Hepatocyte (in vitro differentiated cells): ENCODE measurements at places on chromosomes 5 and 9.

DNA sequence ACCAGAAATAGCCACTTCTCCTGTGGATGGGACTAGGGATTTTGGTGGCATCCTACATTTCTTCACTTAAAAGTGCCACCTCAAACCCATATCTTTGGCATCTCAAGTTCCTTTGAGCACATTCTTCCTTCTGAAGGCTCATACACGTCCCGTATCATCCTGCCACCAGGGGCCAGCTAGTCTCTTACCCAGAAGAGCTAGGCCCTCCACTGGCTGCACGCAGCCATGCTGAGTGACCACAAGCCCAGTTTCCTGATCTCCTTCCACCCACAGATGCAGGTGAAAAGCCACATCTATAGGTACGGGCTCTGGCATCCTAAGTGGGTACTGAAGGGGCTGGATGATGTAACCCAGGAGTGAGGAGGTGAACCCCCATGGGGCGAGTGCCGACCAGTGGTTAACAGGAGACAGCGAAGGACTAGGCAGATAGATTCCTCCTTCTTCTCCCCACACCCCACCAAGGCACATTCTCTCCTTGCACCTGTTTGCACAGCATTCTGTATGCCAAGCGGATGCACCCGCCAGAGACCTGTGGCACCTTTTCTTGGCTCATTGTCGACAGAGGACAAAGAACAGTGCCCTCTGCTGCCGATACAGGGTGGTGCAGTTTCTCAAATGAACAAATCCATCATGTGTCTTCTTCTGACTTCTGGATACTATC is 14.4 kb upstream of the SCGB3A1 start:
- peak; percentile 71 for DNase-seq

DNA sequence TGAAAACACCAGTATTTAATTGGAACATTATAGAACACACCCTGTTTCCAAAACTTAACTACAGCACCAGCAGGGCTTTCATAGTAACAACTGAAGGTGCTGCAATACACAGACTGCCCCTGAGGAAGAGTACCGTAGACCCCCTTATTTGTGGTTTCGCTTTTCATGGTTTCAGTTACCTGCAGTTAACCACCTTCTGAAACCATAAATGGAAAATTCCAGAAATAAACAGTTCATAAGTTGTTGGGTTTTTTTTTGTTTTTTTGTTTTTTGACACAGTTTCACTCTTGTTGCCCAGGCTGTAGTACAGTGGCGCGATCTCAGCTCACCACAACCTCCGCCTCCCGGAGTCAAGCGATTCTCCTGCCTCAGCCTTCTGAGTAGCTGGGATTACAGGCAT is 9.5 kb upstream of the GLDC start:
- DNase-seq, result no peak

DNA sequence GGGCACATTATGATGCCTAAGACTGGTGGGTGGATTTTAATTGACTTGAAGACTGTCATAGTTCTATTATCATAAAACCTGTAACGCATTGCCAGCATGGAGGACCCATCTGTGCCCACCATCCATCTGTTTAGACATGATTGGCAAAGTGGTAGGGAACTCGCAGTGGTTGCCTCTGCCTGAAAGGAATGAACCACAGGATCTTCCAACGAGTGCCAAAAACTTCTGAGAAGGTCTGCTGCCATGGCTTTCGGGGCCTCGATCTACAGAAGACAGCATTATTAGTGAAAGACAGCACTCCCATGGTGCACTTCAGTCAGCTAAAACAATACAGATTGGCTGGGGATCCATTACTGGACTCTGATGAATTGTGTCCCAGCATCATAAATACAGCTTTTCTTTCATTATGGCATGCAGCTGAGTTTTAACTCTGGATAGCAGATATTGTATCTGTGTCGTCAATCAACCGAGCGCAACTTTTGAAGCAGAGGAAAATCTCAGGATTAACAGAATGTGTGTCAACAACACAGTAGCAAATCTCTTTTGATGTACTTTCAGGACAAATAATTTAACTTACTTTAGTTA is 74.3 kb downstream of the ZDHHC21 start:
- no peak for DNase-seq

DNA sequence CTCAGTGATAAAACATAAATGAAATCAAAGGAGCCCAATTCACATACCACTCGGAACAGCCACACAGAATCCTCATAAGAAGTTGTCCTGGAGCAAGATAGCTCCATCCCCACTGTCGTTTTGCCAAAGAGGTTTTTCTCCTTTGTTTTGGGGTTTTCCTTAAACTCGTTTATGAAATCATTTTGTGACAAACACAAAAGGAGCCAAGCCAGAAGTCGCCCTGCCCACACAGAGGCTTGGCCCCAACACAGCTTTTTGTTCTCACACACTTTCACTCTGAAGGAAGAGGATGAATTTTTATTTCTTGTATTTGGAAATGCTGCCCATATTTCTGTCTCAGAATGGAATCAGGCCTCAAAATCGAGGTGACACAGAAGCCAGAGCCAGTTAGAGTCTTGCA is 113.4 kb downstream of the HSD17B3 start:
- DNase-seq, result no peak

- no peak for DNase-seq
Observed at GRCh38 chr5:40171971-40172370, 507.7 kb upstream of the PTGER4 start.

GRCh38 chr5:67181648-67182221 is 14.9 kb downstream of the CD180 start:
- no peak for DNase-seq

GRCh38 chr5:115541611-115542010 is 3.0 kb downstream of the FEM1C start:
- DNase-seq, result no peak

DNA sequence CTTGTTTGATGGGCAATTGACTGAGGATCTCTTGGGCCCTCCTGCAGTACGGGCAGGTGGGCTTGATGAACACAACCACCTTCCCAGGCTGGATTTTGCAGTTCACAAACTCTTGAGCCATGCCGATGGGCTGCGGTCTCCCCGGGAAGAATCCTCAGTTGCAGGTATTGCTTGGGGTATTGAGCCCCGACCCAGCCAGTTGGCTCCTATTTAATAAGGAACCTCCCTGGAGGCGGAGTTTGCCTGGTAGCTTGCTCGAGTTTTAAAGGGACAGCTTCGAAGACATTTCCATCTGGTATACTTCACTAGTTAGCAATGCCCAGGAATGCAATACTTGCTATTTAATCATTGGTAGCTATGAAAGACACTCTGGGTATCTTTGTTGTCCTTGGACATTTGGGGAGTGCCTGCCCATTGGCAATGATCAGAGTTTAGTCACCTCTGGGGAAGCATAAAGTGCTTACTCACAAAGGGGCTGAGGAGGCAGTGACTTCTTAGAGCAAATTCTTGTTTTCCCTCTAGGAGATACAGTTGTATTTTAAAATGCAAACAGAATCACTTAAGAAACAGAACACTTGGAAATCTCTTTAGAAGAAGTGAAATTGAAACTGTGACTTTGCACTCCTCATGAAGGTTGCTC is at the start of gene GLRX:
TSS of gene GLRX (minus strand) at position 185 of the 640 bp plus-strand sequence. CDS start at position 121, 64 bp downstream.
- peak; percentile 85 for DNase-seq

GRCh38 chr9:95379630-95380029 is 62.1 kb upstream of the FANCC start:
- DNase-seq, result no peak

DNA sequence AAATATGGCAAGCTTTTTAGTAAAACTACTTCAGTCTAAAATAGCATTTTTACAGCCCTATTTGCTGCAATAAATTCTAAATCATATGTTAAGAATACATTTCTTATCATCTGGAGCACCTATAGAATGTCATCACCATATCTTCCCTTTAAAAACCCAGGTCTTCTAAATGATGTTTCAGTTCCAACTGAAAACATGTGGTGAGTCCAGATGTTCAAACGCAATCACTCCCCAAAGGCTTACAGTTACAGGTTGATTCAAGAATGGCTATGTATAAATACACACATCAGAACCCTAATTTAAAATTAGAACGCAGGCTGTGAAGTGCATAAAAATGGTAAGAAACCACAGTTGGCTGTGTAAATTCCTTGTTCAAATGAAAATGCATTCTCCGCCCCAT is 796.3 kb downstream of the MAT2B start:
- no peak for DNase-seq

GRCh38 chr5:122384739-122385235 is 72.8 kb downstream of the SNCAIP start:
- no peak for DNase-seq

DNA sequence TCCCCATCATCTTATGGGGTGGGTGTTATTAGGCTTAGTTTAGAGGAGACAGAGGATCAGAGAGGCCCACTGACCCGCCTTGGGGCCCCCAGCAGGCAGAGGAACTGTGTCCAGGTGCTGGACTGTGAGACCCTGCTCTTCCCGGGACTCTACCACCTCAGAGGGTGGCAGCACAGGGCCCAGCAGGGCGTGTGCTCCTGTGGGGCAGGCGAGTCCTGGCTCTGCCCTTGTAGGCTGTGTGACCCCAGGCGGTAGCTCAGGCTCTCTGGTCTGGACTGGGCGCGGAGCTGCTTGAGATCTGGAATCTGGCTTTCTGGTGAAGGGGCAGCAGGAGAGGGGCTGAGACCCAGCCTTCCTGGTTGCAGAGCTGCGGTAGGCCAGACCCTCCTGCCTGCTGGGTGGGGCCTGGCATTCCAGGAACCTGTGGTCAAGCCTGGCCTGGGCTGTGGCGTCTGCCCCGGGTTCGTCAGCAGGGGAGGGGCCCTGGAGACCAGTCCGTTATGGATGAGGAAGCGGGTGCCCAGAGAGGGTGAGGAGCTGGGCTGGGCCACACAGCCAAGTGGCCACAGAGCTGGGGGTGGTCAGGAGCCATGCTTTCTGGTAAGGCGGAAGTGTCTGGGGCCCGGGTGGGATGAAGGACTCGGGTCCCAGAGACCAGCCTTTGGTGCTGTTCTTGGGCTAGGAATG is 46.5 kb downstream of the RXRA start:
- no peak for DNase-seq

DNA sequence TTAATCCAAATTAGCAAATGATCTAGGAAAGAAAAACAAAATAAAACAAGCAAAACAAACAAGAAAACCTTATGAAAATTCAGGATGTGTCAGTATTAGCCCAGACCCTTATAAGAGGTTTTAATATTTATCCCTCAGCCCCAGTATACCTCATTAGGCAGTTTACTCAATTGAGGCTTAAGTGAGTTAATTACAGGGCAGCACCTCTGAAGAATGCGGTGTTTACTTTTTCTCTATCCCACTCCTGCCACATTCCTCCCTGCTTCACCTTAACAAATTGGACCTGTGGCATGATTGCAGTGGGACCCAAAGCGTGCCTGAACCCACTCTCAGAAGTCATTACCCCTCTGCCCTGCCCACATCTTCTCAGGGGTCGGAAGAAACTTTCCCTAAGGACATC is 67.1 kb downstream of the SIL1 start:
- no peak for DNase-seq
